Left ventricle myocardium inferior (tissue), 1 donor: ENCODE measurements at places on chromosomes 6 and 20.
A peak's percentile ranks its signal among the peaks of the same experiment; 100 is the strongest.

GRCh38 chr20:20366551-20366875 lies 1.4 kb upstream of the INSM1 start:
- DNase-seq: no peak

GRCh38 chr20:4569865-4570264 lies 151.8 kb upstream of the PRND start:
- DNase-seq: no peak

GRCh38 chr6:125212377-125212776 lies 58.8 kb downstream of the TPD52L1 start:
- no peak for DNase-seq

DNA sequence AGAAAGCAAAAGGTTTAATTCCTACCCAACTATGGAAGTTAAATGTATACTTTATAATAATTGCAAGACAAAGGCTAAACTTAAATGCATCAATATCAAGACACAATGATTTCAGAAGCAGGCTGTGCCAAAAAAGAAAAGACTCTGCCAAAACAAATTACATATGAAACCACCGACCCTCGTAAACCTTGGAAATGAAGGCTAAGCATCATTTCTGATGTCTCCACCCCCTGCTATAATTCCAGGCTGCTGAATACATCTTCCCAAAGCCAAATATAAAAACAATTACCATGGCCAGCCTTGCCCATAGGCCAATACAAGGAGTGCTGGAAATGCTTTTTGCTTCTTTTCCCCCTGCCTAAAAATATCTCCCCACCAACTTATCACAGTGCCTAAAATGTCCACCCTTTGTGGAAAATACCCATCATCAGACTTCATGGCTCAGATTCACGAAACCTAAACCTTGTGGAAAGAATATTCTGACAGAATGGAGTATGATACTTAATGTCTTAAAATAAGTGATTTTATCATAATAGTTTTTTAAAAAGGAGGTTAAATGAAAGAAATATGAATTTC lies 37.4 kb downstream of the RCAN2 start:
- DNase-seq: no peak

- DNase-seq: no peak
Observed at GRCh38 chr20:41696428-41696827, 78.3 kb upstream of the CHD6 start.

- peak; percentile 40 for DNase-seq
Observed at GRCh38 chr20:21237956-21238799, 65.0 kb upstream of the XRN2 start.

GRCh38 chr6:73631849-73632248 lies 21.9 kb downstream of the SLC17A5 start:
- no peak for DNase-seq

DNA sequence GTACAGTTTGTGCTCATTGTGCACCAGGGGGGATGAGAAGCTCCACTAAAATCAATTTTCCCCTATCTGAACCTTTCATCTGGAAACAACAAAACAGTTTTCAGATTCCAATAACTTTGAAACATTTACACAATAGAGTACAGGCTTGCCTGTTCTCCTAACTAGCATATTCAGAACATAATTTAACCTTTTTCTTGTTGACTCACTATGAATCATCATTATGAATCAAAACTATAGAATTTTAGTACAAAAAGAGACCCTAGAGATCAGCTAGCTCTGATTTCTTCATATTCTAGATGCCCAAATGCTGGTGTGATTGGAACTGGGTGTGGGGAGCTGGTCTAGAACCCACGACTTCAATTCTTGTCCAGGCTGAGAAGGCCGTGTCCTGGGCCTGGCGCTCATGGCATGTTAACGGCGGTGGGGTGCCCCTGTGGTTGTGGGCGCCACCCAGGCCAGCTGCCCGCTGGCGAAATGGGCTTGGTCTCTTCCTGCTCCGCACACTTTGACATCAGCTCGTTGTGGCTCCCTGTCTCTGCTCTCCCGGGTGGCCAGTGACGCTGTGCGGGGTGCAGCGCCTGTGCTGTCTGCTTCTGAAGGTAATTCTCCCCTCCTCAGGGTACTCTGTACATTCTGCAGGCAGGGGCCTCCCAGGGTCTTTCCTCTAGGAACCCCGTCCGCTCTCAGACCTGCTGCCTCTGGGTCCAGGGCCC lies 29.9 kb upstream of the AGPAT4 start:
- DNase-seq: no peak

DNA sequence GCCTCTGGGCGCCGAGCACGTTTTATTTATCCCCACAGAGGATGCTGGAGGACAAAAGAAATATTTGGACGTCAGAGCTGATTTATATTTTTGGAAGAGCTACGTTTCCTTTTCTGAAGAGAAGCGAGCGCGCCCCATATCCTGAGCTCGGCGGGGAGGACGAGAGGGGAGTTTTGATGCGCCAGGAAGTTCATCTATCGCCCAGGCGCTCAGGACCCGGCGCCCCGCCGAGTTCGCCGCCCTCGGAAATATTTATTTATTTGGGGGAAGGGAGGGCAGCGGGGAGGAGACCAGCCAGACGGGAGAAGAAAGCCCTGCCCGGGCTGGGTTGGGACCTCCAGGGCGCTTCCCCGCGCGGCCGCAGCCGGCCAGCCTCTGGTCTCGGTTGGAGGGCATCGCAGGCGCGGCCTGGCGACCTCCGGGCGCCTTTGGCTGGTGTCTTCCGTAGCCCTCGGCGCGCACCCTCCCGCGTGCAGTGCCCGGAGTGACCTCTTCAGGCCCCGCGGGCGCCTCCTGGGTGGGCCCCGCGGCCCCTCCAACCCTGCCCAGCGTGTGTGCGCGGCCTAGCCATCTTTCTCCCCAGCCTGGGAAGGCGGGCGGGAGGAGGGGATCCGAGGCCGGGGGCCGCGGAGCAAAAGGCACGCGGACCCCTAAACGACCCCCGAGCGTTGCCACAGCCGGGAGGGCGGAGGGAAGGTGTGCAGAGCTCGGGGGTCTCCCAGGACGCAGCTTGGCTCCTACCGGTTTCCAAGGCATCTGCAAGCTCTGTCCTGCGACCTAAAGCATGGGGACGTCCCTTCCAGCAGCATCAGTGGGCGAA lies 5.4 kb upstream of the FOXF2 start:
- DNase-seq: no peak

- peak; percentile 35 for DNase-seq
Observed at GRCh38 chr20:16434062-16434664, 139.1 kb downstream of the KIF16B start.

DNA sequence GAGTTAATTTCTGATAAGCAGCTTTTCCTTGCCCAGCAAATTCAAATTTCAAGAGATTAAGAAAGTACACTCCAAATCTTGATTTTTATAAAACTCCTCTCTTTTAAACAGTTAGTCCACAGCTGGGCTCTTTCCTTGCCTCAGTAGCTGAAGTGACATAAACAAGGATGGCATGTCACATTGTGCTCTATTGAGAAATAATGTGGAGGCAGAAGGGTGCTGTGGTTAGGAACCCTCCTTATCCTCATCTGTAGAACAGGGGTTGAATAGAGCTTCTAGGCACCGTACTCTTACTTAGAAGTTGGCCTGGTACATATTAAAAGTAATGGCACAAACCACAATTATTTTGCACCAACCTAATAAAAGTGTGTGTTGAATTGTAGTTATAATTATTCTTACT lies 70.3 kb downstream of the RSPO3 start:
- no peak for DNase-seq

DNA sequence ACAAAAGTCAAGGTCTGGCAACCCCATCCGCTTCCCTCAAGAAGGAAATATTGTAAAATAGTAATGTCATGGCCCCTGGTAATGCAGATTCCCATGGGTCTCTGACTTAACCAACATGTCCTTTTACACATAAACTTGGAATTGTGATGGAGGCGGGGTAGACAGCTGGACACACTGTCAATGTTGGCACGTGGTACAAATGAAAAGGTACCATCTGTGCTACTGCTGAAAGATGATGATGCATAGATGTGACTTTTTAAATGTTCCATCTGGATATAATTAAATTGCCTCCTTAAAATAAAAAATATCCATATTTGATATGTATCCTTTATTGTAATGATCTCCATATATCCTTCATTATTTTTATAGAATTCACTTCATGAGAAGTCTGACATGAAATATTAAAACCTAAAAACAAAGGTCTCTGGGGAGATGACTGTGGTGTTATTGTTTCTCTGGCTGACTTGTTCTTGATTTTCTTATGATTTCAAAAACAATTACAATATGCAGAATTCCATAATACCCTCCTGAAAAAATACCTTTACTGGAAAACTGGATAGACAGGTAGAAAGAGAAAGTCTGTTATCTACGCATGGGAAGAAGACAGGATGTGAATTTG lies 104.5 kb downstream of the MKKS start:
- no peak for DNase-seq

DNA sequence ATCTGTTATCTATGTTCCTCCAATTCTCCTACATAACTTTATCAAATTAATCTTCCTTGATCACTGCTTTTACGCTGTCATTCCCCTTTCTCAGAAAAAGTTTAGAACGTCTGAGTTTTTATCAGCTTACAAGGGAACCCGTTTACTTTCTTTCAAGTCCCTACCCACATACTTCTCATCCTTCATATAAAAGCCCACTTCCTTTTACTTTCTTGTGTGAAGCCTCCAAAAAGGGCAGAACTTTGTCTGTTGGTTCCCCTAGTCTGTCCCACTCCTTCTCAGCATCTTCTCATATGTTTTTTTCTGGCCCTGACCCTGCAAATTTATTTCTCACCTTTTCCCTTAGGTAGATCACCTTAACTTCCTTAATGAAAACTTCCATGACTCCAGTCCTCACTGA lies 106.1 kb downstream of the TFAP2B start:
- no peak for DNase-seq

GRCh38 chr6:2962004-2962403 lies 9.4 kb downstream of the SERPINB6 start:
- no peak for DNase-seq

- no peak for DNase-seq
Observed at GRCh38 chr6:41457303-41457670, 88.9 kb upstream of the FOXP4 start.

DNA sequence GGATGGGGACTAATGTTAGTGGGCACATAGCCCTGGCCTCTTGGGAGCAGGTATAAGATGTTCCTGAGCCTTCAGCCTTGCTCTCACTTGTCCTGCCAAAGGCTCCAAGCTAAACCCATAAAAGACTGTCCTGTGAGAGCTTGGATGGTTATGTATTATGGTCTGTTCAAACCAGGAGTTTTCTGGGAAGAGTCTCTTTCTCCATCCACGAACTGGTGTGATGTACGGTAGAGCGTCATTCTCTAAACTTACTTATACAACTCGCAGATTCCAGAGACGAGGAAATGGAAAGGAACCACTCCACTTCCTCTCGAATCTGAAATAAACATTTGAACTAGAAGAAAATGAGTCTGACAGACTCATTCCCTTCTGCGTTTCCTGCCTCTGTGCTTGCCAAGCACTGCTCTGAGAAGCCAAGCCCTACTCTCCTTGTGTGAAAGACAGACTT lies 5.3 kb downstream of the SOBP start:
- no peak for DNase-seq

DNA sequence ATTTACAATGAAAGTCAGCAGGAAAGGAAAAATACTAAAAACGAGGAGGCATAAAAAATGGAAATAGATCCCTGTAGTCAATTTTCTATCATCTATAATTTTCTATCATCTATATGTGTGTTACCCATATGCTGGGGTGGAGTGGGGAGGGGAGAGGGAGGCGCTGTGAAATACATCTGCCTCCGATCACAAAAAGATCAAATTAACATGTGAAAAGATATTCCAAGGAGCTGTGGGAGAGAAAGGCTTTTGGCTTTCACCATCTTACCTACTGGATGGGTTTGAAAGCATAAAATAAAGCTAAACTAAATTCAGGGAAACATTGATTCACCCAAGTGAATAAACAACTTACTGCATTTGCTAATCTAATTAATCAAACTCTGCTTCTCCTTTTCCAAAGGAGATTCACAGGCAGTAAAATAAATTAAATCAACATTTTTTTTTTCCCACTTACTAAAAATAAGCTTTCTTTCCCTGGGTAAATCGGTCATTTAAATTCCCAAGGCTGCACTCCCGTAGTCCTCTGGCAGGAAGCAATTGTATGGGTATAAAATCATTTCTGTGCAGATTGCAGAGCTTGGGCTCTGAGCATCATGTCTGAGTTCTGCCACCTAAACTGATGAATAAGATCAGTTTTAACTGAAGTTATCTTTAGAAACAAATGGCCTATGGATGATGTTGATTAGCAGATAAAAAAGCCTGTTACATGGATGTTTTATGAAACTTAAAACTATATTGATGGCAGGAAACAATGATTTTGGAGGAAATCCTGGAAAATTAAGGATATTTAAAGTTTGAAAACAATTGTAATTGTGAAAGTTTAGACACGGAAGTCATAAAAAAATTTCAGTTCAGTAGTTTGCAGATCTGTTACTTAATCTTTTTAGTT lies 147.9 kb downstream of the SOX4 start:
- DNase-seq: no peak

- no peak for DNase-seq
Observed at GRCh38 chr20:9507544-9508239, 6.7 kb upstream of the LAMP5 start.

GRCh38 chr6:135861189-135861588 lies 9.7 kb downstream of the PDE7B start:
- no peak for DNase-seq
